ENCODE measurements at places on chromosomes 7 and 10.

GRCh38 chr7:50552921-50553320, 12.3 kb downstream of the DDC start:
- DNase-seq, result peak; percentile 13

DNA sequence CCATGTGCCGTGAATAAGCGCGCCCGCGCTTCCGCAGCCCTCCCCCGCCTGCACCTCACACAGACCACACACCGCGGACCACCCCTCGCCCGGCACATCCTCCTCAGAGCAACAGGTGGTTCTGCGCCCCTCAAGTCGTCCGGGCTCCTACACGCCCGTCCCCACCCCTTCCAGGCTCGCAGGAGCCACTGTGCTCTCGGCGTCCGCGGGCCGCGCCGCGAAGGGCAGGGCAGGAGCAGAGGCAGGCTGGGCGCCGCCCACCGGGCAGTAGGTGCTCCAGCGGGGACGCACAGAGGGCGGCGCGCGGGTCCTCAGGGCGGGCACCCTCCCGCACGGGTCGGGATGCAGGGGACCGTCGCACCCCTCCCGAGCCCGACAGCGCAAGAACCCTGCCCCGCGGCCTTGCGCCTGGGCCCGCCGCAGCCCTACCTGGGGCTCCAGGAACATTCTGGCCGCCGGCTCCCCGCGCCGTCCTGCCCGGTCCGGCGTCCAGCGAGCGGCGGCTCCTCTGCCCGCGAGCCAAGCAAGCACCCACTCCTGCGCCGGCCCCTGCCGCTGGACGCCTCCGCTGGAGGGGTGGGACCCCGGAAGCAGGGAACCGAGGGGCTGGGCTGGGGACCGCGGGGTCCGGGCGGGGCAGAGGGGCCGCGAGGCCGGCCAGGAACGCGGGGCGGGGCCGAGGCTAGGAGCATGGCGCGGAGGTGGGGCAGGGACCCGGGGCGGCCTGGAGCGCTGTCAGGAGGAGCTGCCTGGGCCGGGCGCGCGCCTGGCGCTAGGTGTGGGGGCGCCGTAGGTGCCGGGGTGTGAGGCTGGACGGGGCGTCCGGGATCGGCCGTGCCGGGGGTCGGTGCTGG, 37.4 kb downstream of the RASGEF1A start:
- no peak for DNase-seq

DNA sequence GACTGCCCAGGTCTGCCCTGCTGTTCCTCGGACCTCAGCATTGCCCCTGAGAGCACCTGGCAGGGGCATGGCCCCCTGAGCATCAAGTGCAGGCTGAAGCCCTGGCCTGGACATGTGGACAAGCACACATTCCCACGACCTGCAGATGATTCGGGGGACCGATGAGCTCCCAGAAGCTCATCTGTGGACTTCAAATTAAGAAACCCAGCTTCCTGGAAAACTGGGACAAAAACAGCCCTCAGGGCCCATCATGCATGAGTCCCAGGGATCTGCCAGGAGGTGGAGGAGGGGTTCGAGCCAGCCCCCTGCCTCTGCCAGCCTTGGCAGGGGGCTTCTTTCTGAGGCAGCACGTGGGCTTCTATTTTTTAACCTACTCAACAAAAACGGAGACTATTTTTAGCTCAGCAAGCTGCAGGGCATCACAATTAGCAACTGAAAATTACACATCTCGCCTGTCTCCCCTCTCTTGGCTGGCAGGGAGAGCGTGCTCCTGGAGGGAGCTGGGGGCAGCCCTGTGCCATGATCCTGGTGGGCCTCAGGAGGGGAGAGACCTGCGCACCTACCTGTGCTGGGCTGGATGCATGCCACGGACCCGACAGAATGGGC, 51.8 kb downstream of the RASGEF1A start:
- no peak for DNase-seq

DNA sequence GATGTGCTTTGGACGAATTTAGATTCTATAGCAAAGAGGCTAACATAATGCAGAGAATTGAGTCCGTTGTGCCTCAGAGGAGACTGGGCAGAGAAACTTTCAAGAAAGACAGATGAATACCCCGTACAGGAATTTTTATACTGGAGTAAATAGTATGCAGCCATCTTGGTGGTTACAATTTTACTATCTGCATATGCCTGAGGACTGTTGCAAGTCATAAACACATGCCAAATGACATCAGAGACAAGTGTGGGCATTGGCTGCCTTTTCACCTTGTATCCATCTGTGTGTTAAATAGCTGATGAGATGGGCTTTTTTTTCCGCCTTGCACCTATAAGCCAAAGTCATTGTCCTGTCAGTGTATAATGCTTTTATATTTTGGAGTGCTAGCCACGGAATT, 267.5 kb upstream of the SP4 start:
- DNase-seq, result no peak
